ENCODE measurements at places on chromosomes 4 and X.
A peak's percentile ranks its signal among the peaks of the same experiment; 100 is the strongest.

GRCh38 chr4:151012820-151013219, 2.3 kb downstream of the LRBA start:
- DNase-seq, result peak; percentile 28

GRCh38 chr4:15656038-15656470, 897 bp upstream of the FBXL5 start:
- no peak for DNase-seq

DNA sequence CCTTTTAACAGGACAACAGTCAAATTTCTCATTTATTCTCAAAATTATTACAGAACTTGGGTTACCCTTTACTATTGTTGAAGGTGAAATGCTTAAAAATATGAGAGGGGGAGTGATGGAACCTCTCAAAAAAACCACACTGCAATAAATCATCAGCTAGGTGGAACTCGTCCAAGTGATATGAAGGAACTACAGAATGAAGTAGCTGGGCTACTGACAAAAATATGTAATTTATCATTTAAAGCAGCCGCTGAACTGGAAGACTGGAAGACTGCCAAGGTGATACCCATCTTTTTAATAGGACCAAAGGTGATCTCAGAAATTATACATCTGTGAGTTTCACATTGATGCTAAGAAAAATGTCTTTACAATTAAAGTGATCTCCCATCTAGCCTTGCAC, 597.7 kb upstream of the TENM3 start:
- DNase-seq, result no peak

DNA sequence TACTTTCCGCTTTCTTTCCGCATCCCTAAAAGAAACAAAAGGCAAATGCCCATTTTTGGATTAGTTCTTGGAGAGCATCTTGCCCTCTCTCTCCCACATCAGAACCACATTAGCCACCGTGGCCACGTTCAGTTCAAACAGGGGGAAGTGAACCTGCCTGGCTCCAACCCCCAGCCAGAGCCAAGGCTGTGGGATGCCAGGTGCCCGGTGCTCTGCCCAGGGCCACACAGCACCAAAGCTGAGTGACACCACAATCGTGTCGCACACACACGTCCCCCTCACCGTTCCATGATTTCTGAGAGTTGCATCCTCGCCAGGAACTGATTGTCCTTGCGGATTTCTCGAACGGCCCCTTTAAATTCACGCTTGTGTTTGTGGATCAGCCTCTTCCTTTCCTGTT, 24.3 kb downstream of the NOP14 start:
- no peak for DNase-seq

DNA sequence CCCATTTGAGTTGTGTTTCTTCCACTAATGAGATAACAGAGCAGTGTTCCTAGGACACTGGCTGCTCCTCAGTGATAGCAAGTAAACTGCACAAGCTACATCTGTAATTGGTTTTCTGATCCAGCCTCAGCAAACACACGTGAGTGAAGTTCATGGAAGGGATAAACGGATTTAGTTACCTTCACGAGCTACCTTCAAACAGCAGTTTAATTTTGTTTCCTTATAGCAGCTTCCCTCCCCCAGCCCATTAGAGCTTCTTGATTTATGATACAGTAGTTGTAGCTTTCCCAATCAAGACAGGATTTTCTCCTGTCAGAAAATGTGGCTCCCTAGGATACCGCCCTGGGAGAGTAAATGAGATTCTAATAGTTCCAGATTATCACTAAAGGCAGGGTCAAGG, 634.2 kb upstream of the FAT1 start:
- DNase-seq, result no peak

DNA sequence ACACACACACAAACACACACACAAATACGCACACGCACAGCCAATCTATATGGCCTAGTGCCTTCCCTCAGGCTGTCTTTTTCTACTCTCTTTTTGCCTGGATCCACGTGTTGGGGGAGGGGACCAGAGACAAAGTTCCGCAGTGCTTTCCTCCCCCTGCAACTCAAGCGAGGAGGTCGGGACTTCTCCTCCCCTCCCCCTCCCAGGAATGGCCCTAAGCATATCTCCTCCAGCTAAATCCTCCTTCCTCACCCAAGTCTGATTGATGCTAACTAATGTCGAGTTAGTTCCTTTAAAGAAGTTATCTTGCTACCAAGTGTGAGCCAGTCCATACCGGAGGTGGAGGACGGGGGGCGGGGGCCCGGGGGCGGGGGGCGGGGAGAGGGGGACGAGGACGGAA, 141.2 kb upstream of the ZIC3 start:
- DNase-seq, result no peak

DNA sequence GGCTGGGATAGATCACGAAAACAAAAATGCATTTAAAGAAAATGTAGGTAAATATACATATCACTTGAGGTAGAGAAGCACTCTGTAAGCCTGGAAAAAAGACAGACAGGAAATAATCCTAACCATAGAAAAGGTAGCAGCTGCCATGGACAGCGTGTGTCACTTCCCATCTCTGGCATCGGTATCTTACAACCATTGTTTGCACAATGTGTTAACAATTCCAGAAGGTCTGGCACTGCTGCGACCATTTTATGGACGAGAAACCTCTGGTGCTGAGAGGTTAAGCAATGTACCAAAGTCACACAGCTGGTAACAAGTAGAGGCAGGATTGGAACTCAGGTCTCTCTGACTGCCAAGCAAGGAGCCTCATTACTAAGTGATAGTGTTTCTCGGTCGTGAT, 1.7 kb upstream of the MTNR1A start:
- no peak for DNase-seq

GRCh38 chrX:103783971-103784370, 7.3 kb downstream of the PLP1 start:
- no peak for DNase-seq

GRCh38 chrX:13655674-13656073, 2.7 kb downstream of the TCEANC start:
- DNase-seq, result no peak

DNA sequence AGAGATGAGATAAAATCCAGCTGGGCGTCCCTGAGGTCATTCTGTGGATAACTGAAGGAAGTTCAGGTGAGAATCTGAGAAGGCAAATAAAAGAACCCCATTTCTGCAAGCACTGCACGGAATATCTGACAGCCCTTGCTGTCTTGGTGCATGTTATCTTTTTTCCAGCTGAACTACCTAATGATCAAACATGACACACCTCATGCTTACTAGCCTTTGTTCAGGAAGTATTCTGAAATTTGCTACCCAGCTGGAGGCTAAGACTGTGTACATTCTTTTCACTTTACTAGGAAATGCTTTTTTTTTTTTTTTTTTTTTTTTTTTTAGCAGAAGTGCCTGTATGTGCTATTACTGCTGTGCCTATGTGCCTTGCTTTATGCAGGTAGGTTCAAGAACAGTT, 718.1 kb downstream of the SMARCA1 start:
- no peak for DNase-seq

- DNase-seq, result no peak
Measured at GRCh38 chrX:137171626-137172025, 137.8 kb upstream of the GPR101 start.

DNA sequence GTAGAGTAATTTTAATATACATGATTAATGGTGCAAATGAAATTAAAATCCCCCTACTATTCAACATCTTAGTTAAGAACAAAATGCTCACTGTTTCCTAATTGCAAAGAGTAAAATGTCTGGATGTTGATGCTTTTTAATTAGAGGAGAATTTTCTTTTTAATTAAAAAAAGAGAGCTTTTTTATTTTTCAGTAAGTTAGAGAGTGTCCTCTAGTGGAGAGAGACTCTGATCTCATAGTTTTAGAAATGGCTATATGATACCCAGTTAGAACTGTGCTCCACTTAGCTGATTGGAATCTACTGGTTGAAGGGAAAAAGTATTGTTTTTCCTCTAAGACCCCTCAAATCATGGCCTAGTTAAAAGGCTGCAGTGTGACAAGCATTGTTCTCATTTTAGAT, 312.0 kb upstream of the MAGEB2 start:
- DNase-seq, result no peak

GRCh38 chr4:25702848-25703247, 47.2 kb downstream of the SLC34A2 start:
- no peak for DNase-seq

DNA sequence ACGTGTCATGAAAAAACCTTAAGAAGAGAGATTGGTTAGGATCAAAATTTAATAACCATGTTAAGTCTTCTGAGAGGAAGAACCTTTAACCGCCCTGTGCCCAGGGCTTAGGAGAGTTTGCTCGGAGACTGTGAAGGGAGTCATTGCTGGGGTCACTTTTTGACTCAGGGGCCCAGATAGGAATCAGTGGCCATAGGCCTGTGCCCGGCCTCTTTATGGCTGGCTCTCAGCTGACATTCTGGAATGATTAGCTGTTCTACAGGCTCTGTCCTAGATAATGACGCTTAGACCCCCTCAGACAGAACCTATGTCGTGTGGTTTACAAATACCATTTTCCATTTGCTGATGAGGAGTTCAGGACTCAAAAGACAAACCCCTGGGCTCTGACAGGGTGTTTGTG, 174.1 kb downstream of the DCLK2 start:
- DNase-seq, result no peak

DNA sequence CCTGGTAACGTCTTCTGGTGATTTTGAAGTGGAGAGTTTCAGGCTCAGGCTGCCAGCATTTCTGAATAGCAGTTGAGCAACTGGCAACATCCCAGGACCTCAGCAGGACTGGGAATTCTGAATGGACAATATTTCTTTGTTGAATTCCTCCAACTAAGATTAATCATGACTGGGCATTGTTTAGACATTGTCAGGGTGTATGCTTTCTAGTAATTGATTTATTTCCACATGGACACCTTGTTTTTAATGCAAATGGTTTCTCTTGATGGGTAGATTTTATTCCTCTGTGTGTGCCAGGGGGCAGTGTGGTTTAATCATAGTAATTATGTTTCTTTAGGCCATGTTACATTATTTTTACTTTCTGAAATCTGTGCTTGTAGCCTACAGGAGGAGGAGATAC, 1004.7 kb upstream of the LCORL start:
- DNase-seq, result no peak

- DNase-seq, result no peak
Measured at GRCh38 chr4:41427931-41428600, 109.9 kb upstream of the LIMCH1 start.

DNA sequence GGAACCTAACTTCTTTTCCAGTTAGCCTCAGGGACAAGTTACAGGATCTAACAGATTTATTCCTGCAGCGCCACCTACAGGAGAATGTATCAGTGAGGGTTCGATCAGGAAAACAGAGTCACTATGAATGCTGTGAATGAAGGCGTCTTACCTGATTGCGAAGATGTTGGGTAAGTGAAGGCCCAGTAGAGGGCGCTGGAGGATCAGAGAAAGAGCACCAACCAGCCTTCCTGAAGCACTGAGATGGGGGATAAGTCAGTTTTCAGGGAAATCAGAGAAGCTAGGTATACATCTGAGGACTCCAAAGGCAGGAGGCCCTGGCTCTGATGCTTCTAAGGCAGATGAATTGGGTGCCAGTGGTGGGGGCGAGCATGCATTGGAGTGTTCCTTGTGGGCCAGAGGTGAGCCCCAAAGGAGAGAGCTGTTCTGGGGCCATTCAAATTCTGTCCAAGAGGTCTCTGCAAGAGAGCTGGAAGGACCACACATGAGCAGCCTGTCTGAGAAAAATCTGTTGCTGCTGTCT, 169.9 kb upstream of the AADAT start:
- DNase-seq, result peak; percentile 77

DNA sequence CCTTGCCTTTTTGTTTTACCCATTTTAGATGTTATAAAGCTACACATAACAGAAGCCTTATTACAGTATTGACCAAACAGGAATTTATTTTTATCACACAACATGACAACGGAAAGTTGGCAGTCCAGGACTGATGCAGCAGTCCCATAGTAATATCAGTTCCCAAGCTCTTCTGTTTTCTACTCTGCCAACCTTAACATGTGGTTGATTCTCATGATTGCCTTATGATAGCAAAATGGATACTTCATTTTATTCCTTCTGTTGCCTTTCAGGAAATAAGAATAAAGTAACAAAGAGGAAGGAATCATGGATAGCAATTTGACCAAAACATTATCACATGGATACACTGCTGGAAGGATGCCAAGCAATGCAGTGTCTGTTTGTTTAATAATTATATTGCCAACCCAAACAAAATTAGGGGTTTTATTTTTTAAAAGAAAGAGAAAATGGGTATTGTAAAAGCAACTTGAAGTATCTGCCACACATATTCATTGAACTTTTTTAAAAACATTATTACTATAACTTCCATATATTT, 275.7 kb downstream of the STPG2 start:
- no peak for DNase-seq

GRCh38 chr4:136731025-136731424, 801.3 kb downstream of the PCDH18 start:
- no peak for DNase-seq

DNA sequence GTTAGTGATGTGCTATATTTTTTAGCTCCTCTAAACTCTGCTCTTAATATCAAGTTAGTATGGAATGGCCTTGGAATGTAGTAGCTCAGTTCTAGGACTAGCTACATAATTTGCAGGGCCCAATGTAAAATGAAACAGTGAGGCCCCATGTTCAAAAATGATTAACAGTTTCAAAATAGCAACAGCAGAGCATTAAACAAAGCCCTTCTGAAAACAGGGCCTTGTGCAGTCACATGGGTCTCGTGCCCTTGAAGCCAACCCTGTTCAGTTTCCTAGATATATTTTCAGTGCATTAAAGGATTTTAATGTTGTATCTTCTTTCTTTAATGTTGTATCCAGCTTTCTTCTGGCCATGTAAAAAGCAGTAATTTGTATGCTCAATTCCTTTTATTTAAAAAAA, 82.1 kb downstream of the TASL start:
- DNase-seq, result no peak

DNA sequence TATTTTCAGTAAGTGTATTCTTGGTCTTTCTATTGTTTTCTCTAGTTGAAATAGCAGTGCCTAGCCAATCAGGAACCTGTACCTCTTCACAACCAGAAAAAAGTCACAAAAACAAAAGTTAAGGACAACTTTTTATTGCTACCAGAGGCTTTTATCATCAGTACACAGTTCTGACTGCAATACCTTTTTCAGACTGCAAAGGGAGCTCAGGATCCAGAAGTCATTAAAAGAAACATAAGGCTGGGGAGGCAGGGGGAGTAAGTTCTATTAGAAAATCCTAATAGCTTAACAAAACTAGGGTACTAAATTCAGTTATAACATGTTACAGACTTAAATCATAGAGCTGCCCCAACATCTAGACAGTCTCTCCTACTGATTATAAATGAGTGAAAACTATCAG, 28.8 kb downstream of the CCNI start:
- DNase-seq, result no peak

GRCh38 chrX:154022108-154022507, 2.4 kb upstream of the IRAK1 start:
- no peak for DNase-seq

- peak; percentile 28 for DNase-seq
Measured at GRCh38 chr4:15238720-15239119, 189.1 kb upstream of the C1QTNF7 start.

DNA sequence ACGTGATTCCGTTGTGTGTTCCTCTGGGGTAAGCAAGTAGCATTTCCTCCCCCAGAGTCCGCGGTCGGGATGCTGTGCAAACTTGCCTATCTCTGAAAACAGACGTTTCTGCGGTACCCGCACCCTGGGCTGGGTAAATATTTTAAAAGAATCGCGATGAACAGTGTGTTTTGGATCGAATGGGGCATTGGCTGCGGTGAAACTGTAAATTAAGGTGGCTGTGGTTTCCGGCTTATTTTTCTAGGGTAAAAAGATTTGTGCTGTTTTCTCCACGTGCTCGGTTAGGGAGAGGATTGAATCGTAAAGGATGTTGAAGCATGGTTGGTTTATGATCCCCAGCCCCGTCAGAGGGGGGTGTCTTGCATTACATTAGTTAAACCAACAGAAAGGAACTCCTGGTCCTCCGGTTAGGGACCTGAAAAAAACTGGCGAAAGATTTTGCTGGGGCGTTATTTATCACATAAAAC, 1.2 kb downstream of the HHIP start:
- peak; percentile 16 for DNase-seq

GRCh38 chrX:17559728-17560379, 177.4 kb upstream of the SCML1 start:
- DNase-seq, result no peak
